ENCODE measurements at places on chromosomes 4 and X. TPM values are rescaled to one million over a fixed set of nuclear protein-coding genes. Genes with fewer than 3 reads are reported as not detected.

GRCh38 chrX:111265486-111265885 is 4.8 kb downstream of the CAPN6 start:
- H3K27ac ChIP-seq = no peak overlapping the region
- H3K4me1 ChIP-seq = no peaks in the 10 kb centered on the region
- DNase-seq = no peak
- no peaks in the 10 kb centered on the region for H3K36me3 ChIP-seq
- no peak overlapping the region for H3K4me3 ChIP-seq

DNA sequence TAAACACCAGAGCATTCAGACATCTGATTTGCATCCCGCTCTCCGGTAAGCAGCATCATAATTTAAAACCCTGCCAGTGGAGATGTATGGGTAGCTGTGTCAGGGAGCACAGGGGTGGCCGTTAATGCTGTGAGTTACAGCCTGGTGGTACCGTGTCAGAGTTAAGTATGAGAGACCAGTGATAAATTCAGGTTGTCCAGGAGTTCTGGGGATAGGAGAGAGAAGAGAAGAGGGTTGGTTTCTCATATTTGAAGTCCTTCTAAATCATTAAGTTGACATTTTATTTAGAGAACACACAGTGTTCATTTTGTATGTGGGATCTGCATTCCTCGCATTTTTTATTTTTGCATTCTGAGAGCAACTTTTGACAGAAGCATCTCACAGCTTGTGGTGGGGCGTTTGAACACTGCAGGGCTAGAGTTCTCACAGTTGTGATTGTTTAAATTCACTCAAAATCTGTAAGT is 157.6 kb downstream of the DCLK2 start:
- DNase-seq = no peak
- no peaks in the 10 kb centered on the region for H3K4me1 ChIP-seq
- no peak overlapping the region for H3K4me3 ChIP-seq
- no peaks in the 10 kb centered on the region for H3K27me3 ChIP-seq
- H3K36me3 ChIP-seq = no peaks in the 10 kb centered on the region

GRCh38 chr4:148808416-148808815 is 366.2 kb upstream of the NR3C2 start:
- H3K4me3 ChIP-seq = no peak overlapping the region
- no peak overlapping the region for H3K27ac ChIP-seq
- H3K27me3 ChIP-seq = no peaks in the 10 kb centered on the region
- no peak for DNase-seq

GRCh38 chrX:50117476-50117875 is 83.3 kb downstream of the AKAP4 start:
- no peak for DNase-seq
- no peak overlapping the region for H3K4me3 ChIP-seq
- H3K27me3 ChIP-seq = no peaks in the 10 kb centered on the region
- no peak overlapping the region for H3K27ac ChIP-seq
- no peaks in the 10 kb centered on the region for H3K36me3 ChIP-seq
- peaks cover 5% of the 10 kb centered on the region for H3K4me1 ChIP-seq

DNA sequence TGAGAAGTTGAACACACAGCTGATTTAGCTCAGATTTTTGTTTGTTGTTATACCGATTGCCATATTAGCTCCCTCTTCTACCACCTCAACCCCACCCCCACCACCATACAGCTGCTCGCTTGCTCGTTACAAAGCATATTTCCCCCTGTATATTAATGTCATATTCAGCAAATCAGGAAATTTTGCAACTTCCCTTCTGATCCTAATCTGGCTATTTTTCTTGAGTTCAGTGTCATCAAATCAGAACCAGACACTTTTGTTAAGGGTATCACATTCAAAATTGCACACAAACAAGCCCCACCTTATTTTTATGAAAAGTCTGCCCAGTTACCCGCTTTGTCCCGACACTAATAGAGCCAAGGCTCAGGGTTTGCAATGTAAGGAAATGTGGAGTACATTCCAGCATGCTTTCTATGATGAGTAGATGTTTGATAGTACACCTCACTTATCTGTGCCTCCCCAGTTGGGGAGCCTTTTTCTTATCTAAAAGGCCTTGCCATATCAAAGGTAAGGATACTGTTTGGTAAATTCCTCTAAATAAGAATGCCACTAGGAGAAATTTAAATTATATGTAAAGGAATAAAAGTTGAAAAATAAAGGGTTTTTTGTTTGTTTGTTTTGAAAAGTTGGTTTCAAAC is 212.2 kb downstream of the CBR4 start:
- H3K27ac ChIP-seq = no peak overlapping the region
- H3K27me3 ChIP-seq = no peaks in the 10 kb centered on the region
- H3K4me1 ChIP-seq = peaks cover 3% of the 10 kb centered on the region
- H3K36me3 ChIP-seq = no peaks in the 10 kb centered on the region

Gene SSX4B
- not detected for total RNA-seq

Gene IRS4
- not detected for total RNA-seq

Gene IL9R
- total RNA-seq = 6.4 TPM

Gene TCEAL8
- 61.0 TPM for total RNA-seq

Gene CENPVL3
- total RNA-seq = not detected

DNA sequence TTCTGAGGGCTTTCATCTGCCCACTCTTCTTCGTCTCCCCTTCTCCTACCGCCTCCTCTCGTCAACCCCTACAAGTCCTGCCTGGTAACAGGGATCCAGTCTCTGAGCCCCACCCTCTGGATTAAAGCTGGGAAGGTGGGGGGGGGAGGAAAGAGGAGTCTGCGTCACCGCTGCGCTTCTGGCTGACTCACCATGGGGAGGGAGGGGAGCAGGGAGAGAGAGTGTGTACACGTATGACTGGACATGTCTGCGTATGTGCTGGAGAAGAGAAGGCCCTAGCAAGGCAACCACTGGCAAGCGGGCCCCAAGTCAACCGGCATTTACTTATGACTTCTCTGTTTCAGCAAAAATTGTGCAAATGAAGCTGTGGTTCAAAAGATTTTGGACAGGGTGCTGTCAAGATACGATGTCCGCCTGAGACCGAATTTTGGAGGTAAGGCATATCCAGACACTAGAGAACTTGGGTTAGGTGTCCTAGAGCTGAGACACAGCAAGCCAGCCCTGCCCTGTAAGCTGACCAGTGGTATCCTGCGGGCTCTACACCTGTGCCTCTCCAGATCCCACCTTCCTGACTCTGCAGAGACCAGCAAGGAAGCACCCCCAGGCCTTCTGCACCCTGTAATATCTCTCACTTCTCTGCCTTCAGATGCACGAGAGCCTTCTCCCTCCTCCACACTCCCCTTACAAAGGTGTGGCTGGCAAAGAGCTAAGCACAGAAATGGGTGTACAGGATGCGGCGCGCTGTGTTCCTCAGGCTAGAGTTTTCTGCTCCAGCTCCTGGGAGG is 2.5 kb downstream of the GABRQ start:
- no peak overlapping the region for H3K27ac ChIP-seq
- H3K36me3 ChIP-seq = no peaks in the 10 kb centered on the region
- H3K4me3 ChIP-seq = no peak overlapping the region
- DNase-seq = no peak
- H3K27me3 ChIP-seq = peaks cover 17% of the 10 kb centered on the region

Gene FRMPD4
- not detected for total RNA-seq

Gene PCDH18
- total RNA-seq = 8.3 TPM

Gene ALB
- total RNA-seq = not detected

DNA sequence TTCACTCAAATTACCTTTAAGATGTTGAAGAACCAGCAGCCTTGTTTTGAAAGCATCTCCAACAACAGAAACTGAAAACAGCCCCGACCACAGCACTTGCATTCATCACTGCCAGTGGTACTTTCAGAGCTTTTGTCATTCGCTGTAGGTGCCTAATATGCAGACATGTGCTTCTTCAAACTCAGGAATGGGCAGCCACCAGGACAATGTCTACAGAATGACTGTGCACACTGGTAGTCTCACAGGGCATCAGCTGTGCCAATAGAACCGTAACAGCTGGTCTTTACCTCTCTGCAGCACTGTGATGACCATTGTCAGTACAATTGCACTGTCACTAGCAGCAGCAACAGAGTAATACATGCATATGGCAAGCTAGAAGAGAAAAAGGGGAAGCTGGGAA is 1149.7 kb downstream of the STPG2 start:
- H3K27me3 ChIP-seq = no peaks in the 10 kb centered on the region
- H3K4me1 ChIP-seq = no peaks in the 10 kb centered on the region
- DNase-seq = no peak
- no peak overlapping the region for H3K4me3 ChIP-seq

Gene TSPAN7
- total RNA-seq = 52.0 TPM

DNA sequence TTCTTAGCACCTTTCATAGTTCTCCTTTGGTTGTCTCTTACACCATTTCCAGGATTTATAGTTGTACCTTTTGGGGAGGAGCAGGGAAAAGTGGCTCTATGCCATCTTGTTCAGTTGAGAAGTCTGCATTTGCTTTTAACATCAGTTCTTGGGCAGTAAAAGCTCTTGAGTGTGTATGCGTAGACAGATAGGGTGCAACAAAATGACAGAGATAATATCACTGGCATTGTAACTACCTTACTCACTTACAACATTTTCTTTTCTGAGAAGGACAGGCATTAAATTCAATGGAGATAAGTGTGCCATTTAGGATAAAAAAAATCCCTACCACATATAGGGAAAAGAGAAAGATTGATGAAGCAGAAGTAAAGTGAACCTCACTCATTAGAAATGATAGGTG is 38.9 kb downstream of the ADGRG4 start:
- no peaks in the 10 kb centered on the region for H3K4me1 ChIP-seq
- DNase-seq = no peak
- H3K27me3 ChIP-seq = no peaks in the 10 kb centered on the region
- no peaks in the 10 kb centered on the region for H3K36me3 ChIP-seq

GRCh38 chr4:164345756-164346155 is 408.2 kb upstream of the SMIM31 start:
- H3K27ac ChIP-seq = no peak overlapping the region
- no peaks in the 10 kb centered on the region for H3K27me3 ChIP-seq
- H3K4me1 ChIP-seq = no peaks in the 10 kb centered on the region
- H3K4me3 ChIP-seq = no peak overlapping the region

DNA sequence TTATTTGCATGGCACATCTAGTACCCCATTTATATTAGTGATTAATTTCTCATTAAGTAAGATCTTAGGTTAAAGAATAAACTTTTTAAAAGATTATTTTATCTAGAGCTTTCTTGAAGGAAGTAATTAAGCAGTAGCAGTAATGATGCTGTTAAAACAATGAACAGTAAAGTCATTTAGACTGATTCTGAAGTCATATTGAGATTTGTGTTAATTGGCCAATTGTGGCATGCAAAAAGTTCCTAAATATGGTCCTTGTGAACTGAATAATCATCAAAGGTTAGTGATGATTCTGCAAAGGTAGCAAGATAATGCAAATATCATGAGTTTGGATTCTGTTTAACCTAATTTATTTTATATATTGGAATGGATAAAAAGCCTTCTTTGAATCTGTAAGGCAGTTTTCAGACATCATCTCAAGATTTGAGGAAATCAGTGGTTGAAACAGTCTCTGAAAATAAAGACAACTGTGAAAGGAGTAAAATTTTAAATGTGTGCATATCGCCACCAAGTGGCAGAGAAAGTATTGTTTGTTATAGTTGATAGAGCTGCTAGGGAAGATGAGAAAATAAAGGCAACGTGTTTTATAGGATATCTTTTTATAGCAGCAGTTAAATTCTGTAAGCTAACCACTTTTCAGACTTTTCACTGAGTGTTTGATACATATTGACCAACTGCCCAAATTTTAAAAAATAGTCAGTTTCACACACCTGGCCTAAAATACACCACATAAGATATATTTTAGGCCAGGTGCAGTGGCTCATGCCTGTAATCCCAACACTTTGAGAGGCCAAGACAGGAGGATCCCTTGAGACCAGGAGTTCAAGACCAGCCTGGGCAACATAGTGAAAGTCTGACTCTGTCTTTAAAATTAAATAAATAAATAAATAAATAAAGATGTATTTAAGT is 79.6 kb downstream of the CCKAR start:
- no peaks in the 10 kb centered on the region for H3K36me3 ChIP-seq
- peaks cover 21% of the 10 kb centered on the region for H3K4me1 ChIP-seq
- no peak for DNase-seq
- no peak overlapping the region for H3K27ac ChIP-seq
- no peak overlapping the region for H3K4me3 ChIP-seq

DNA sequence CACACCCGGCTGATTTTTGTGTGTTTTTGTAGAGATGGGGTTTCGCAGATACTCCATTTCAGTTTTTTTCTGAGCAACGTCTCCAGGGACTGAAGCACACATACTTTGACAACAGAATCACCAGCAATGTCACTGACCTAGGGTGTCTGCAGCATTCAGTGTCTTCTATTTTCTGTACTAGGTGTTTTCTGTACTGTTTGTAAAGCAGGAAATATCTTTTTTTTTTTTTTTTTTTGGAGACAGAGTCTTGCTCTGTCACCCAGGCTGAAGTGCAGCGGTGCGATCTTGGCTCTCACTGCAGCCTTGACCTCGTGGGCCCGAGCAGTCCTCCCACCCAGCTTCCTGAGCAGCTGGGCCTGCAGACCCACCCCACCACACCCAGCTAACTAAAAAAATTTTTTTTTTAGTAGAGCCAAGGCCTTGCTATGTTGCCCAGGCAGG is 8.9 kb downstream of the ADD1 start:
- H3K27ac ChIP-seq = peak overlapping the region; percentile 83
- H3K4me3 ChIP-seq = no peak overlapping the region
- peaks cover 94% of the 10 kb centered on the region for H3K4me1 ChIP-seq
- no peaks in the 10 kb centered on the region for H3K27me3 ChIP-seq

GRCh38 chr4:56106180-56107147 is 157.7 kb downstream of the CEP135 start:
- H3K36me3 ChIP-seq = no peaks in the 10 kb centered on the region
- peaks cover 8% of the 10 kb centered on the region for H3K4me1 ChIP-seq
- no peaks in the 10 kb centered on the region for H3K27me3 ChIP-seq
- peak overlapping the region; percentile 54 for H3K27ac ChIP-seq
- H3K4me3 ChIP-seq = no peak overlapping the region

DNA sequence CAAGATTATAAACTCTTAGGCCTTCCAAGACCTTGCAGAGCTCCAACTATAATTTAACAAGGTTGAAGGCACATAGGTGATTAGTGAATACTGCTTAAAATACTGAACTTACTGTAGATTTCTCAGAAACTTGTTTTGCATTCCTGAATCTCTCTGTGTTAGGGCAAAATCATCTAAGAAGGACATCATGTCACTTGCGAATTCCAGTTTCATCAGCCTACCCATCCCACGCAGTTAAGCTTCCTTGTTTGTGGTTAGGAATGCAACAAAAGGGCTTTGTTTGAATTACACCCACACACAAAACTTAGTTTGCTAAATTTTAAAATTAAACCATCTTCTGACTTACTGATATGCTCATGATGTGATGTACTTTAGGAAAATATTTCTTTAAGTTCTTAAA is 174.0 kb downstream of the SOWAHB start:
- no peaks in the 10 kb centered on the region for H3K27me3 ChIP-seq
- no peak overlapping the region for H3K4me3 ChIP-seq
- H3K27ac ChIP-seq = peak overlapping the region; percentile 34
- DNase-seq = no peak
- H3K36me3 ChIP-seq = no peaks in the 10 kb centered on the region
- H3K4me1 ChIP-seq = peaks cover 4% of the 10 kb centered on the region

GRCh38 chr4:139227729-139228404 is 50.8 kb upstream of the ELF2 start:
- no peak overlapping the region for H3K4me3 ChIP-seq
- no peaks in the 10 kb centered on the region for H3K4me1 ChIP-seq
- H3K27ac ChIP-seq = no peak overlapping the region
- H3K27me3 ChIP-seq = no peaks in the 10 kb centered on the region
- DNase-seq = no peak

Gene SYNPO2
- total RNA-seq = 26.8 TPM

GRCh38 chr4:104591510-104591911 is 96.8 kb upstream of the CXXC4 start:
- H3K4me1 ChIP-seq = peaks cover 6% of the 10 kb centered on the region
- peak overlapping the region; percentile 73 for H3K27ac ChIP-seq
- DNase-seq = no peak
- no peak overlapping the region for H3K4me3 ChIP-seq

Gene PCSK1N
- 0.47 TPM for total RNA-seq

Gene FDCSP
- 16.5 TPM for total RNA-seq

Gene SHROOM4
- 1.6 TPM for total RNA-seq

Gene XK
- 1.4 TPM for total RNA-seq

Gene TMEM154
- 26.7 TPM for total RNA-seq
